ENCODE measurements at places on chromosomes 4 and X.

- no peak for DNase-seq
Observed at GRCh38 chrX:57367649-57368048, 81.1 kb downstream of the FAAH2 start.

GRCh38 chr4:108377021-108377420 is 208.3 kb upstream of the LEF1 start:
- no peak for DNase-seq

GRCh38 chrX:13081395-13082205 is 37.2 kb upstream of the FAM9C start:
- no peak for DNase-seq

GRCh38 chr4:6750286-6751221 is 32.0 kb upstream of the KIAA0232 start:
- DNase-seq = no peak

- no peak for DNase-seq
Observed at GRCh38 chr4:99507349-99507748, 3.5 kb upstream of the C4orf17 start.

DNA sequence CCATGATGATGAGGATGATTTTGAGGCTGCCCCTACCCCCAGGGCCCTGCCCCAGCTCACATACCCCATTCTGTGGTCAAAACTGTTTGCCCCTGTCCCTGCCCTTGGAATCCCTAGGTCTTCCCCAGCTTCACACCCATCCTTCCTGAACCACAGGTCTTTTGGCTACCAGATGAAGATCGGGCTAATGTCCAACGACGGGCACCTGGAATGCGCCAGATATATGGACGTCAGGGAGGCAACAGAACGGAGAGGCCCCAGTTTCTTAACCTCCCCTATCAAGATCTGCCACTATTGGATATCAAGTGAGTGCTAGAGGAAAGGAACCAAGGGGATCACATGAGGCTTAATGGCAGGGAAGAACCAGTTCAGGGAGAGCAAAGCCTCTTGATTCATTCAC is 6.6 kb downstream of the GDPD2 start:
- no peak for DNase-seq

GRCh38 chr4:150314031-150314430 is 235.8 kb downstream of the DCLK2 start:
- DNase-seq = no peak

DNA sequence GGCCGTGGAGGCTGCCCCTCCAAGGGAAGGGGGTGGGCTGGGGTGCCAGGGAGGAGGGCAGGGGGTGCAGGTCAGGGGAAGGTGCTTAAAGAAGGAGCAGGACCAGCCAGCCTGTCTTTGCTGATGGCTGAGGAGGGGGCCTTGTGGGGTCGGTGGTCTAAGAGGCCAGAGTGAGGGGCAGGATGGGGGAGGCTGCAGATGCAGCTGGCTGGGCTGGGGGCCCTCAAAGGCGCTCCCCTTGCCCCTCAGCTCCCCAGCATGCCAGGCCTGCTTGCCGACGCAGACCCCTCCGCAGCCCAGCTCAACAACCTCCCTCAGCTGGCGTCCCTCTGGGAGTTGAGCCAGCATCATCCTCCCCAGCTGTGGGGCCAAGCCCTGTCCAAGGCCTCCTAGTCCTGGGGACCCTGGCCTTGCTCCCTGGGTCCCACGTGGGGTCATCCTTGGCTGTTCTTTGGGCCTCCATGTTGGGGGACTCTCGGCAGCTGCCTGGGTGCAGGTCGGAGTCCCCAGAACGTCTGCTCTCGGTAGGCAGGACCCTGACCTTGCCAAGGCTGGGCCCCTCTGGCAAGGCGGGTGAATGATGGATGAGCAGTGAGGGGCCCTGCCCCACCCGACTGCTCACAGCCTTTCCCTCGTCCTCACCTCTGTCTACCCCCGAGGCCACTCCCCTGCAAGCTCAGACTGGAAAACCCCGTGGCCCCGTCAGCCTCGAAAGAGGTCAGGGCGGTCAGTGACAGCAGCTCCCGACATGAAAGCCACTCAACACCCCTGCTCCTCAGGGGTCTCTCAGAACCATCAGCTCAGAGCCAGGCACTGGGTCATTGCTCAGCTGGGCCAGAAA is 119.4 kb downstream of the FAM53A start:
- DNase-seq = no peak

DNA sequence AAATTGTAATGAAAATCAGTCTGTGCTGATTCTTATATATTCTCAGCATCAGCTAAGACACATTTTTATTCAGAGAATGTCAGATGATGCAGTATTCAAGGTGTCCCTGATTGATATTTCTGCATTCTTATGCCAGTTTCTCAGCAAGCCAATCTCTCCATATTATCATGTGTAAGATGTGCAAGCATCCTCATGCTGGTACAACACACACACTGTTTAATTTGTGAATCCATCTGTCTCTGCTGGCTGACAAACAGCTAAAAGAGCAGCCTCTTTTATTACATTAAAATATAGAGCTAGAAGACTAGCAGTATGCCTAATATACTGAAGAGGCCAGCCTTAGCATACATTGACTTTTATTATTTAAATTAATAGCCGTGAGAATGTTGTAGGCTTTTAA is 502.9 kb upstream of the GNPDA2 start:
- no peak for DNase-seq

- no peak for DNase-seq
Observed at GRCh38 chr4:108590776-108591175, 29.6 kb upstream of the RPL34 start.

DNA sequence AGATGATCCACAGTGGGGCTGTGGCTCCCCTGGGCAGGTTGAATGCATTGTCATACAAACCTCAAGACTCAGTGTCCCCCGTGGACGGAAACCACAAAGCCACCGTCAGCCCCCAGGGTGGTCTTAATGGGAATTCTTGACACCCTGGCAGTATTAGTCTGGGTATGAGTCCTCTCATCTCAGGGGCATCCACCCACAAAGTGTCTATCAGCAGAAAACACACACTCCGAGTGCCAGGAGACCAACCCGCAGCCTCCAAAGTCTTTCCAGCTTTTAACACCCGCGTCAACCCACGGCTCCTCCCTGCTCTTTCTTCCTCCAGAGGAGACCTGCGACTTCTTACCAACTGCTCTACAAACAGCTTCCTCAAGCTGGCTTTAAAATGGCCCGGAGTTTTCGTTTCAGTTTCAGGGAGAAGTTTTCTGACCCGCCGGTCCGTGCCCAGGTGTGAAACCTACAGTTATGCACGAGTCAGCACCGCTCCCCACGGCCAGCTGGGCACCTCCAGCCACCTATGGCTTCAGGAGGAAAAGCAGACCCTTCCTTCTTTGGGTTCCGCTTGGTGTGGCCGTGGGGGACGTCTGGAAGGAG is 14.4 kb upstream of the ASMTL start:
- peak; percentile 53 for DNase-seq

GRCh38 chr4:113616443-113616842 is 145.1 kb downstream of the CAMK2D start:
- no peak for DNase-seq

DNA sequence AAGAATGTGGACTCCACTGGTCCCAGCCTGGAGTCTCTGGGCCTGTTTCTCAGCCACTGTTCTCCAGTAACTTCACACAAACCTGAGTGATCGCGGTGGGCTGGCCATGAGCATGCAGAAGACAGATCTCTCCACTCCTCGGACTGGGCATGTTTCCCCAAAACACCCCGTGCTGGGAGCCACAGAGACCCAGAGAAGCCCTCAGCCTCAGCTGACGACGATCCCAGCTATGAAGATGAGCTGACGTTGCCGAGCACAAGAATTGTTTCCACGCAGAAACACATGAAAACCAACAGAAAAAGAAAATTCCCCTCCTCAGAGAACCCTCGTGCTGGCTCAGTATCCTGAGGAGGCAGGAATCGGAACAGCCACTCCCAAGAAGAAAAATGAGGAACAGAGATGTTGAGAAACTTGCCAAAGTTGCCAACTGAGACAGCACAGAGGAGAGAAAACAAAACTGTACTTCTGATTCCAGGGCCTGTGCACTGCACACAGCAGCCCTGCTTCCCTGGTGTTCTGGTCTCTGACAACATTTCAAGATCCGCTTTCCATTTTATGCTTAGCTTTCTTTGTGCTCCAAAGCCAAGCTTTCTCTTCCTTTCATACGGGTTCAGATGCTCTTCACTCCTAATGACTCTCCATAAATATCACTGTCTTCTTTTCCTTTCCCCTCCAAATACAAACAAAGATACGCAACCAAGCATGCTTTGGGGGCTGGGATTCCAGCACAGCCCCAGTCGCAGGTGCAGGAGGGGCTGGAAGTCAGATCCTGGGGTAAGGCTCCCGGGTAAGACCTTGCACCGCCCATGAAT is 81.4 kb downstream of the IRF2 start:
- DNase-seq = no peak

- DNase-seq = peak; percentile 95
Observed at GRCh38 chr4:8428288-8429097, 12.0 kb downstream of the ACOX3 start.

GRCh38 chr4:182578402-182578801 is 335.2 kb downstream of the TENM3 start:
- DNase-seq = no peak

DNA sequence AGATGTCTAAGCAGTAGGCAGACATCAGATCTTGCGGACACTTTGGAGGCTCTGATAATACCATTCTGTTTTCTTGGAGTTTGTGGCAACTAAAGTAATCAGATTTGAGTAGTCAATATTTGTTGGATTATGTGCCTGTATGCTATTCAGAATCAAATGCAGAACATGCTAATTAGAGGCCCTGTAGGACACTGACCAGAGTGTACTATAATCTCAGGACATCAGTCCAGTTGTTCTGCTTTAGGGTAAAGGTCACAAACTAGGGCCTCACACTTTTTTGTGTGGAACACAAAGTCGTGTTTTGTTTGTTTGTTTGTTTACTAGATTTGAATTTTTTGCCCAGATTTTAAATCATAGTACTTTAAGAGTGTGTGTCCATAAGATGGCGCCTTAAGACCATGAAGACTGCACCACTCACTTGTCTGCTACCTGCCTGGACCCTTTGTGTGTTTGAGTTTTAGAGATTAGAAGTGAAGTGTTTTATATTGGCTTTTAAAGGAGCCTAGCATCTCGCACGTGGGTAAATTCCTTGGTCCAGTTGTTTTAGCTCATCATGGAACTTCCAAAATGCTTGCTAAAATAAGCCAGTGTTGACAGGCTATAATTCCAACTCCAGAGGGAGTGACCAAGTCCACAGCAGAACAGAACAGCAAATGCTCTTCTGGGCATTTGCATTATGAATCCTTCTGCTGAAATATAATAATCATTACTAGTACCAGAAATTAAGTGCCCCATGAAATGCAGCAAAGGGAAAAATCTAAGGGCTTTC is 34.7 kb downstream of the IL13RA1 start:
- DNase-seq = no peak

- no peak for DNase-seq
Observed at GRCh38 chr4:8439914-8440491, 520 bp downstream of the ACOX3 start.

DNA sequence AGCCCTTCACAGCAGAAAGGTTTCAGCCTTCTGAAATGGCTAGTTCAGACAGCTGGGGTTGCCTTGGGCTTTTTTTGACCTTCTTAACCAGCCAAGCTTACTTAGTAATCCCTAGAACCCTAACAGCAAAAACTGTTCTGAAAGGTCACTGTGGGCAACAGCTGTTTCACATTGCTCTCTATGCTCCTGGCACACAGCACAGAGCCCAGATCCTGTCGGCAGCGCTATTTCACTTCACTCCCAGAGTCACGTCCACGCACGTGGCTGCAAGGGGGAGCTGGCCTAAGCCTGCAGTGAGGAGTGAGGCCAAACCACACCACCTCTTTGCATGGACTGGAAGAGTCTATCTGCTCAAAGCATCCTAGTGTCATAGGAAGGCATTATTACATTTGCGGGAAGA is 32.0 kb upstream of the STS start:
- no peak for DNase-seq

GRCh38 chr4:71402616-71403015 is 63.8 kb downstream of the SLC4A4 start:
- no peak for DNase-seq

DNA sequence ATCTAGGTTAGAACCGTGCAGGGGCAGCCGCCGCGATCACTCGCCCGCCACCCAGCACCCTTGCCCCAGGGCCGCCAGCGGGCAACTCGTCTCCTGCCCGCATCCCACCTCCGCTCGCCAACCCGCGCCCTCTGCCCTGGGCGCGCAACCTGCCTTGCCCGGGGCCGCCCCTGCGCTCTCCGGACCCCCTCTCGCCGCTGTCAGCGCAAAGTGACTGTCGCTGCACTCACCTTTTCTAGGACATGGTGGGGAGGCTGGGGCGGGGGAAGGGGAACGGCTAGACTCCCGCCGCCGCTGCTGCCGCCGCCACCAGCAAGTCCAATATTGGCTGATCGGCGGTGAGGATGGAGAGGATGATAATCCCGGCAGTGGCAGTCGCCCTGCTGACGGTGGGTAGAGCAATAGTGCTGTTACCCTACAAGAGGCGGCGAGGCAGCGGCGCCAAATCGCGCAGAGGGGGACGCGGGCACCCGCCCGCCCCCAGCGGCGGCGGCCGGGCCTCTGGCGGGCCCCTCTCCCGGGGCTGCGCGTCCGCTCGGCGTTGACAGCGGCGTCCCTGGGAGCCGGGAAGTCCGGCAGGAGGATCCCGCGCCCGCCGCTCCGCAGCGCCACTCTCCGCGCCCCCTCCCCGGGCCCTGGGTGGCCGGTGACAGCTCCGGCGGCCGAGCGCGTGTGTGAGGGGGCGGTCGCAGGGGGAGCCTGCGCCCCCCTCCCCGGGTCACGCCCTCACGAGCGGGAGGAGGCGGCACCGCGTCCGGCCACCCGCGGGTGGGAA is 2.3 kb upstream of the NR3C2 start:
- peak; percentile 7 for DNase-seq

- DNase-seq = no peak
Observed at GRCh38 chr4:101169044-101170014, 178.0 kb downstream of the PPP3CA start.

DNA sequence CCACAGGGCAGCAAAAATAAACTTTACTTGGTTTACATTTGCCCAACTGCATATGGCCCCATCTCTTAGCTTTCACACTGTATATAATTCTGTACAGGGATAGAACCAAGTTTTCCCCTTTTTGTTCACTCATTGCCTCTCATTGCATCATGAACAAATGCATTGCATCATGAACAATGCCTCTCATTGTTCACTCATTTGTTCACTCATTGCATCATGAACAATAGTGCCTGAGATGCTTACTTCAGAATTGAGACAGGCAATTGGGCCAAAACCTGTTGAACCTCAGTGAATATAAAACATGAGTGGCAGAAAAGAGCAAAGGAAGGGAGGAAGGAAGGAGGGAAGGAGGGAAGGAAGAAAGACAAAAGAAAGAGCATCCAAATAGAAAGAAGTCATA is 98.2 kb downstream of the SOWAHB start:
- DNase-seq = no peak

GRCh38 chrX:65652098-65652497 is 15.4 kb upstream of the MSN start:
- DNase-seq = no peak

DNA sequence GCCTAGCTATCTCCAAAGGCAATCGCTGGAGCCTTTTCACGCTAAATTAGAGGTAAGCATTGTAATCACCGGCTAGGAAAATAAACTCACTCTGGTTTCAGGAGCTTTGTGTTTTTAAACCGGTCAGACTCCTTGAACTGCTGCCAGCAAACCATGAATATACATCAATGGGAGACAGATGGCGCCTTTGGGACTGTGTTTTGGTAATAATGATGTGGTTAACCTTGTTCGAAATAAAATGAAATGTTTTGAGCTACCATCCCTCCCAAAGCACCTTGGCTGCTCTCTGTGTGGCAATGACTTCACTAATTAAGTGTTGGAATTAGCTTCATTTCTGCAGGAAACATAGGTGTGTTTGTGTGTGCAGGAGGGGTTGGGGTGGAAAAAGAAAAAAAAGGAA is 65.3 kb downstream of the CLNK start:
- no peak for DNase-seq
